ENCODE measurements at places on chromosomes 6 and 20.

DNA sequence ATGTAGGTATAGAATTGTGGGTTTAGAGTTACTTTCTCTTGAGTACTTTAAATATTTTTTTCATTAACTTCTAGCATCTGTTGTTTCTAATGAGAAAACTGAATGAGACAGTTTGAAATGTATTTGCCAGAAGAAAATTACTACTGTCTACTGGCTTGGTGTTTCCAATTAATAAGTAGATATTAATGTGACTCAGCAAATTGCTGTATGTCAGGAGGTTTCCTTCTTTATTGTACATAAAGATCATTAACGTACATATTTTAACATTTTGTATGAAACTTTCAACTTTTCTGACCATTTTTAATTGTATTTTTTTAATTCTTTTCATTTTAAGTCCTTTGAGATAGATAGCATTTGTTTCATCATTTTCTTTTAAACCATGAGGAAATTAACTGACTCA lies 135.1 kb upstream of the SLC22A23 start:
- DNase-seq = no peak

DNA sequence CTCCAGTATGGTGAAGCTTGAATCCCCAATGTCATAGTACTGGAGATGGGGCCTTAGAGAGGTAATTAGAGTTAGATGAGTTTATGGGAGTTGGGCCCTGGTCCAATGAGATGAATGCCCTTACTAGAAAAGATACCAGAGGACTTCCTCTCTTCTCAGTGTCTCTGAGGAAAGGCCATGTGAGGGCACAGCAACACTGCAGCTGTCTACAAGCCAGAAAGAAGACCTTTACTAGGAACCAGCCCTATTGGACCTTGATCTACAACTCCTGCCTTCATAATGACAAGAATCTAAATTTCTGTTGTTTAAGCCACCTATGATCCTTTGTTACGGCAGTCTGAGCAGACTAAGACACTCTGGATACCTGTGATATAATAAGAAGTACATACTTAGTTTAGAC lies 31.4 kb upstream of the AKAP7 start:
- no peak for DNase-seq

DNA sequence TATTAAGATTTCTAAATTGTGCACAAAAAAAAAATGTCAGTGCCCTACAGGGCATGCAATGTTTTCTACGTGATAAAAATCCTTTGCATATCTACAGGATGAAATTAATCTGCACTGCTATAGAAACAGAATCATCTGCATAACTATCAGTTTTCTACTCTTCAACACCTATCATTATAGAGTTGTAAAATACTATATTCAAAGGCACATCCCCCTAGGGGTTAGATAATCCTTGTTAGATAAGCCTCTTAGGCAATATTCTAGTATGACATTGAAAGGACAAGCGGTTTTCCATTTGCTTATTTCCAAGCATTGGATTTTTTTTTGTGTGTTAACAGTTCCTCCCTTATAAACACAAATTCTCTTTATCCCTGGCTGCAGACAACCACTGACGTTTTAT lies 98.7 kb upstream of the LAMA2 start:
- no peak for DNase-seq

GRCh38 chr20:52142757-52143156 lies 48.8 kb downstream of the ZFP64 start:
- DNase-seq = no peak

- peak; percentile 9 for DNase-seq
These were observed 80.5 kb downstream of the PRSS35 start for GRCh38 chr6:83592770-83593394.

- no peak for DNase-seq
These were observed 58.1 kb upstream of the PLEKHG1 start for GRCh38 chr6:150541576-150541975.
